ENCODE measurements at places on chromosomes 4 and X. TPM values are rescaled to one million over a fixed set of nuclear protein-coding genes. Genes with fewer than 3 reads are reported as not detected.

The MFAP3L gene
- total RNA-seq: 5.3 TPM

The FAT1 gene
- total RNA-seq: 153 TPM

The CDK16 gene
- total RNA-seq: 114 TPM

The PDE6B gene
- not detected for total RNA-seq

The ETDB gene
- total RNA-seq: not detected

Measured in A549 treated with GW870086 at 1 μM for 4 hours (cell line).